ENCODE measurements at places on chromosomes 16 and 17.

DNA sequence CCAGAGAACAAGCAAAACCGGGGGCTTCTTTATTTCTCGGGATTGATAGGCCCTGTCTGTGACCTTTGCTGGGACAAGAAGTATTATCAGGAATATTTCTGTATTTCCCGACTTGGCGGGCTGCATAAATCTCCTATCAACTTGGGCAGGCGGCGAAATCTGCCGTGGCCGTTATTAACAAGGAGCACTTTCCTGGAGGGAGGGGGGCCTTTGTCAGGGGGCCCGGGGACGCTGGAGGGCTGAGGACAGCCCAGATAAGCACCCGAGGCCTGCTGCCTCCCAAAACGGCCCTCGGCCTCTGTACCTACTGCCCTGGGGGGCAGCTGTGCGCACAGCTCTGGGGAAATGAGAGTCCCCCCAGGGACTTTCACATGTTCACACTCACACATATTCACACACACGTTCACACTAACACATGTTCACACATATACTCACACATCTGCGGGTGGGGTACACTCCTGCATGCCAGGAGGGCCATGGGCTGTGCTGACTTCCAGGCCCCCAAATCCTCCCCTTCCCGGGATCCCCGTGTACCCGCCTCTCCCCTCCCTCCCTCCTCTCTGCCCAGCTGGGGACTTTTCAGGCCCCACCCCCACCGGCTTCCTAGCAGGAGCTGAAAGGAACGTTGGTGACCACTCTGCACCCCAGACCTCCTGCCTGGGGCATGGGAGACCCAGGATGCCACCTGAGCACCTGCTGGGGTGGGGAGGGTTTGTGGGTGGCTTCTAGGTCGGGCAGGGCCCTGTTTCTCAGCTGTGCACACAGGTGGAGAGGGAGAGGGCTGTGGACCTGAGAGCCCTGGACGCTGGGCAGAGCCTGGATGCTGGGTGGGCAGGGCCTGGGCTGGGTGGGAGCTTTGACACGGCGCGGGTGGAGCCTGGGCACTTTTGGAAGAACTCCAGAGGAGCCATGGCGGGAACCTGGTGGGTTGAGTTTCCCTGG, 24.3 kb upstream of the GSE1 start:
- DNase-seq, result no peak

- no peak for DNase-seq
Measured at GRCh38 chr17:17098551-17099179, 56.4 kb downstream of the MPRIP start.

GRCh38 chr17:66652840-66653507, 181.9 kb upstream of the CACNG5 start:
- DNase-seq, result no peak

- no peak for DNase-seq
Measured at GRCh38 chr17:1843947-1844346, 14.1 kb downstream of the RPA1 start.

GRCh38 chr17:78764871-78765270, 17.2 kb downstream of the CYTH1 start:
- no peak for DNase-seq

GRCh38 chr17:44492706-44493272, 10.4 kb downstream of the GPATCH8 start:
- no peak for DNase-seq

DNA sequence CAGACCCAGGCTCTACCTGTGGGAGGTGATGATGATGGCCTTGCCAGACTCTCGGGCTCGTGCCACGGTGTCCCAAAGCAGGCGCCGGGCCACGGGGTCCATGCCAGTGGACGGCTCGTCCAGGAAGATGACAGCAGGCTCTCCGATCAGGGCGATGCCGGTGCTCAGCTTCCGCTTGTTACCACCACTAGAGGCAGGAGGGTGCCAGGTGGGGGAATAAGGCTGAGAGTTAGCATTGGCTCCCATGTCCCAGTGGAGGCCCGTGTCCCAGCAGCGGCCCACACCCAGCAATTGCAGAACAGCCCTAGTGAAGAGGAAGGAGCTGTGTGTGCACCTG, 10.3 kb upstream of the RNPS1 start:
- DNase-seq, result no peak
